Lung microvascular endothelial cell (primary cell): ENCODE measurements at places on chromosomes 3 and 15.

GRCh38 chr3:23359116-23359515 lies 156.0 kb downstream of the UBE2E2 start:
- no peak for DNase-seq

DNA sequence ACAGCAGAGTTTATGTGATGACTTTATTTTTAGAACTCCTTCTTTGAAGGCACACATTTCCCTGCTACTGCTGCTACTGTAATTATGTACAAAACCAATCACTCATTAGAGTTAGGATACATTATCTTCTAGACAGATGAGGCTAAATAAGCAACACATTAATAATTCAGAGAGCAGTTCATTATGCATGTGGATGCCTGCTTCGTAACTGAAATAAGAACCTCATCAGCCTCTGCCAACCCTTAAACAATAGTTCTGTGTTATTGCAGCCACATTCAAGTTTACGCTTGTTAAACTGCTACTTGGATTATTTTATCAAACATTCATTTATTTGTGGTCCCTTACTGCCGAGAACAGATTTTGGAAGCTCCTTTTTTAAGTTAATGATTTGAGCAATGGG lies 52.5 kb upstream of the C15orf61 start:
- DNase-seq = no peak

DNA sequence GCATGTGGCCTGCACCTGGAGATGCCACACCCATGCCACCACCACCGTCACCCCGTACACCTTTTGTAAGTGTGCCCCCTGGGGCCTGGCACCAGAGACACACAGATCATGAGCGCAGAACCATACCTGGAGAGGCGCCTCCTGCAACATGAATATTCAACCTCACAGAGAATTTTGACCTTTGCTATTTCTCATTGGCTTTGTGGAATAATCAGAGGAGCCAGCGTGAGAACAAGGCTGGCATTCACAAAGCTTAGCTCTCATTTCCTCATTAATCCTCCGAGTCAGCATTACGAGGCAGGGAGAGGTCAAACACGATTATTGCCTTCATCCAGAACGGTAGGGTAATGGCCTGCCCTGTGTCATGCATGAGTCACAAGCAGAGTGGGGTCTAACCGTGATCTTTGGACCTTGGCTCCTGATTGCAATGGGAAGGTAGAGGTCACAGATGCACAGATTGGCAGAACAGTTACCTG lies 73.0 kb upstream of the POMGNT2 start:
- DNase-seq = peak; percentile 87

DNA sequence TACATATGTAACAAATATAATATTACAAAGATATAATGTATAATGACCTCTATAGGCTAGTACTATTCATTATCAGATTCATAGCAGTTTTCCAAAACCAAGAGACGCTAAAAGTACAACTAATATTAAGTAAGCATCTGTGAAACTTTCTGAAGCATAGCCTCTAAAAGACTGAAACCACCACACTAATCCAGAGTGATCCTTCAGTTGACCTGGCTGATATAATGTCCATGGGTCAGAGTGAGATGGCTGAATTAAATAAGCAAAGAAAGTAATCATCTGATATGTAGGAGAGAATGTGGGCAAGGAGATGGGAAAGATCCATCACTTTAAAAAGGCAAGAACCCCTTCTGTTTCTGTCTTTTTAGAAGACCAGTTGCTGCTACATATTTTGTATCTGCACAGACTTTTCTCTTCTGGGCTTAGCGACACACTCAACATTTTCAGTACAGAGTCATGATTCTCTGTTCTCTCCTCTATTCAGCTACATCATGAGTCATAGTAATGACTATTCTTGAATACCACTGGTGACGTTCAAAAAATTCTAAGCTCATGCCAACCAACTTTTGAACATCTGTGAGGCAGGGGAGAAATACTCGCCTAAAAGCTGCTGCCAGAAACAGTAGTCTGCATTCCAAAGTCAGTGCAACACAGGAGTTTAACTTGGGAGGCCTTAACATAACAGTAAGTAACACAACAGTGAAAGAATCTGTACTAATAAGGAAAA lies 149.6 kb downstream of the MAGI1 start:
- peak; percentile 63 for DNase-seq

DNA sequence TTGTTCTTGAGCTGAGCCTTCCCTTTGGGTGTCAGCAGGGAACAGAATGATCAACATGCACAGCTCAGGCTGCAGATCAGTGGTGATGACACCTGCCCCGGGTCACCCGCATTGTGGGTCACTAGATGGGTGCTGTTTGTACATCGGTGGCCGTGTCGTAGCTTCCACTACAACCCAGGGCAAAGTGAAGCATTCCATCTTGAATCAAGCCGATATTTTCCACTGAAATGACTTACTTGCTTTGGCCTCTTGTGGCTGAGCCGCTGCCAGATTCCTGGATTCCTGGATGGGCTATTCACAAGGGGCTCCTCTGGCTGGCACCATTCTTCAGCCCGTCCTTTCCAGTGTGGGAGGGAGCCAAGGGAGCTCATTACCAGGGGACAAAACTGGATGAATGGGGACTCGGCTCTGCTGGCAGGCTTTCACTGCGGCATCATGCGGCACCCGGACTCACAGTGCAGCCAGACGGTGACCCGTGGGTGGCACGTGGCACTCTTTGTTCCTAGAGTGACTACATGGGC lies 65.6 kb downstream of the SLCO3A1 start:
- no peak for DNase-seq

- no peak for DNase-seq
Measured at GRCh38 chr15:35669432-35670045, 123.6 kb upstream of the DPH6 start.

GRCh38 chr3:188510366-188510765 lies 356.4 kb downstream of the LPP start:
- DNase-seq = peak; percentile 88

GRCh38 chr3:14507757-14508504 lies 32.2 kb downstream of the GRIP2 start:
- DNase-seq = no peak

- DNase-seq = no peak
Measured at GRCh38 chr3:9349321-9350117, 13.3 kb upstream of the THUMPD3 start.

- DNase-seq = no peak
Measured at GRCh38 chr3:43905157-43905556, 214.4 kb downstream of the ABHD5 start.

DNA sequence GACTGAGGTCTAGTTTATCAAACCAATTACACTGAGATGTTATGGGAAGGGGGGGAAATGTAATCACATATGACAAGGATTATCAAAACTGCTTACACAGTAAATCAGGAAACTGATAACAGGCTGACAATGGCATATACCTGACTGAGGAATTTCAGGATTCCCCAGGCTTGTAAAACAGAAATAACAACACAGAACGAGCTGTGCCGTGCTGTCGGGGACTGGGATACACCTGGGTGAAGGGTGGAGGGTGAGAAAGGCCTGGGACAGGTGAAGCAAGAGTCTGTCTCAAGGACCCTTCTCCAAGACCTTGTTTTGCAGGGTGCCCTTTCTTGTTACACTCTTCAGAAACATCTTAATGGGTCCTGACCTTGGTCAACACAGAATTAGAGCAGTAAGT lies 29.4 kb downstream of the RORA start:
- no peak for DNase-seq

DNA sequence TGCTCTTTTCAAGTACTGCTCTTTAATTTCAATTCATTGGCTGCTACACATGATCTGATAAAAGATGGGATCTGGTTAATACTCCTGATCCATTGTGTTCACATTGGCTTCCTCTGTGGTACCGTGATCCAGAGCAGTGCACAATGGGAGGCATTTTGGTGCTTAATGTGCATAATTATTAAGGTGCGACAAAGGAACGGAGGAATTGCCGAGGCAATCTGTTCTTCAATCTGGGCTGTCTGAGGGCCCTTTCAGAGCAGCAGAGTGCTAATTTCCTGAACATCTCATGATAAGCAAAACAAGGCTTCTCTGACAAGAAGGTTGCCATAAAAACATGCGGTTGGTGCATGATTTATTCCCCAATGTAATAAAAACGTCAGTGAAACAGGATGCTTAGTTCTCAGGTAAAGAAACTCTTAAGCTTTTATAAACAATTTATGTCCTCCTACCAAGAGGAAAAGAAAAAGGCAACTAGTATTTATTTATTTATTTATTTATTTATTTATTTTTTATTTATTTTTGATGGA lies 64.0 kb upstream of the EPHA3 start:
- no peak for DNase-seq

GRCh38 chr3:188776447-188776846 lies 395.3 kb upstream of the TPRG1 start:
- DNase-seq = no peak

DNA sequence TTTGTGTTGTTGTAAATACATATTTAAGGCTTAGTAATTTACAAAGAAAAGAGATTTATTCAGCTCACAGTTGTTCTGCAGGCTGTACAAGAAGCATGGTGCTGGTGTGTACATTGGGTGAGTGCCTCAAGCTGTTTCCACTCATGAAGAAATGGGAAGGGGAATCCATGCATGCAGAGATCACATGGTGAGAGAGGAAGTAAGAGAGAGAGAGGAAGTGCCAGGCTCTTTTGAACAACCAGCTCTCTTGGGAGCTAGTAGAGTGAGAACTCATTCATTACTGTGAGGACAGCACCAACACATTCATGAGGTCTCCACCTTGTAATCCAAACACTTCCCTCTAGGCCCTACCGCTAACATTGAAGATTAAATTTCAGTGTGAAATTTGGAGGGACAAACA lies 909.2 kb downstream of the NSUN3 start:
- DNase-seq = no peak

GRCh38 chr3:8856721-8857120 lies 87.3 kb upstream of the OXTR start:
- no peak for DNase-seq

DNA sequence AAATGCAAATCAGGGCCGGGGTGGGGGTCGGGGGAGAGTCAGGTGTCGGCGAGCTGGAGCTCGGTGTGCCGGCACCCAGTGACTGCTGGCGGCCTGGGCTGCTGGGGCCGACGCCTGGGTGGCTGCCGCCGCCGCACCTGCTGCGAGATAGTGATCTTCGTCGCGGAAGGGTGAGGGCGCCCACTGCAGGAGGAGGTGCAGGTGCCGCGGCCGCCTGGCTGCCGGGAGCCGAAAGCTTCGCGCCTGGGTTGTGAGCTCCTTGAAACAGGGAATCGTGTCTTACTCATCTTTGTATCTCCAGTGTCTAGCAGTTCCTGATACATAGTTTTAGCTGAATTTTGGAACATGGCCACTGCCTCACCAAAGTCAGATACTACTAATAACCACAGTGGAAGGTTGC lies 64.0 kb upstream of the CPOX start:
- peak; percentile 45 for DNase-seq

DNA sequence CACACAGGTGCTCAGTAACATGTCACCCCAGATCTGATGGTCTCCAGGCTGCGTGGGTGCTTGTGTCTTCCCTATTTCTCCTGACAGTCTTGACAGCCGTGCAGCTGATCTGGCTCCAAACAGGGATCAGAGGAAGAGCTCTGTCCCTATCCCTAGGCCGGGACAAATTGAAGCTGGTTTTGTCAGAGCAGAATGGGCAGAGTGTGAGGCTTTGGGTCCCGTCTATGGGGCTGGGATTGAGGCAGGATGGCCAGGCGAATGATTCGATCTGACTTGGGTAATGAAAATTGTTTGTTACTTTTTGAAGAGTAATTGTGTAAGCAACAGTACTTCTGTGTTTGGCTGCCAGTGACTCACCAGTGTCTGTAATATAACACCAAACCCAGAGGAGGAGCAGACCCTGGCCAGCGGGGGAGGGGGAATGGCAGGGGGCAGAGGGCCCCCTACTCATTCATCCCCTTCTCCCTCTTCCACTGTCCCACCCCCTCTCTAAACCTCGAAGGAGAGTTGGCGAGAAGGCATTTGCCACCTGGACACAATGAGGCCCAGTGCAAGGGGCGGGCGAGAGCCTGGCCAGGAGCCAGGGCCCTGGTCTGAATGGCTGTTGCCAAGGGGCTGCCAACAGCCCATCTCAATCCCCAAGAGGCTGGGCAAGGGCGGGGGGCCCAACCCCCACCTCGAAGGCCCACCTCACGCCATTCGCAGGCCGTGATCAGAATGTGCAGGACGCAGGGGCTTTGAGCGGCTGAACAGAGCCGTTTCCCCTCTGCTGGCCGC lies 4.9 kb upstream of the MAGEF1 start:
- no peak for DNase-seq

GRCh38 chr15:101426761-101427333 lies 62.7 kb downstream of the PCSK6 start:
- DNase-seq = no peak

- peak; percentile 95 for DNase-seq
Measured at GRCh38 chr3:193805448-193805847, 212.4 kb downstream of the OPA1 start.

DNA sequence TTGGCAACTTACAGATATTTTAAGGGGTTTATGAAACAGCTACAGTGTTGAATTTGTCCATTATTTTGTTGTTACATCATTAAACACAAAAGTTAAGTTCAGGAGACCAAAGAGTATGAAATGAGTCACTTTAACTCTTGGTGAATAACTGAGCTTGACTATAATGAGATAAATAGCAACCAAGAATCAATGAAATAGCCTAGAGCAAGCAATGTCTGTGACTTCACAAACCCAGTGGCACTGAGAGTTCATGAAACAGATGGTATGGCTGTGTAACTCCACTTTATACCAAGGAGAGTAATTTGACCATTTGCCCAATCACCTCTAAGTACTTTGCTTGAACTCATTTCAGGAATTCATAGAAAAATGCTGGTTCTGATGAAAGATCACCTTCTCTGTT lies 169.6 kb upstream of the GADL1 start:
- no peak for DNase-seq

- no peak for DNase-seq
Measured at GRCh38 chr3:4387210-4388204, 79.6 kb downstream of the SUMF1 start.

GRCh38 chr15:98746375-98747155 lies 98.2 kb downstream of the IGF1R start:
- no peak for DNase-seq

DNA sequence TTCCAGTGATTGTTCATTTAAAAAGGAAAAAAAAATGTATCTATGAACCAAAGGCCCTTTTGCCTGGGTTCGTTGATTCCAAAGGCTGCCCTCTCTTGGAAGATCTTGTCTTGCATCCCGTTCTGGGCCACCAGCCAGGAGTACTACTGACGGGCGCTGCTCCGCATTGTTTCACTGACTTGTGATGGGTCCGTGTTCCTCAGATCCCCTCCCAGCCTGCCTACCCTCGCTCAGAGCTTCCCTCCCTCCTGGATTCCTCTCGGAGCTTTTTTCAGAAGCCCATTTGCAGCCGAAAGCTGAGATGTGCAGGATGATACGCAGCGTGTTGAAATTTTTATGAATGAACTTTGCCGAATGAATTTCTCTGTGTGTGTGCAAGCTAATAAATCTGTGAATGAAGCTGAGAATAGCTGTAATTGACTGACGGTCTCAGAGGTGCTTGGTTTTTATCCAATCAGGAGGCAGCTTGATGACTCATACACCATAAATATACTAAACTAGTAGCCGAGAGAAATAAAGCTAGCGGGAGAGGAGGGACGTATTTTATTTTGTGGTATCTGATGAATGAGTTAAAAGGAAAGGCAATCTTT lies at the start of gene SHC4:
Gene SHC4, minus strand, starts transcription at position 396 of the 590 bp plus-strand sequence. CDS start 904 bp downstream, outside the sequence.
- peak; percentile 87 for DNase-seq

DNA sequence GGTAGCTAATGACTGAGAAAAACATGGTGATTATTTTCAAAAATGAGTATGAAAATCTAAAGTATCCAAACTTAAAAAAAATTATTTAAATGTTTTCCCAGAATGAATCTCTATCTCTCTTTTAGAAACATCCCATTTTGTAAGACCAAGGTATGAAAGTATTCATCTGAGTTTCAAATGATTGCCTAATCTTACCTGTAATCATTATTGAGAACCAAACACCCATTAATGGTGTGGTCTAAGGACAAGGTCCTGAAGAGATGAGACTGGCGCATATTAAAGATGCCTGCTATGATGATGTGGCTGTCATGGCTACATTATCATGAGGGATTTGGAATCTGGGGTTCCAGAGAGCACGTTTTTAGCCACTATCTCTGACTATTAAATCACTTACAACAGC lies 165.5 kb downstream of the VGLL4 start:
- no peak for DNase-seq
